ENCODE measurements at places on chromosomes 6 and 20.

GRCh38 chr20:4507288-4507719 lies 214.4 kb upstream of the PRND start:
- no peaks in the 10 kb centered on the region for H3K27me3 ChIP-seq
- H3K4me1 ChIP-seq = no peaks in the 10 kb centered on the region
- H3K27ac ChIP-seq = no peak overlapping the region
- H3K36me3 ChIP-seq = no peaks in the 10 kb centered on the region
- no peak for DNase-seq

DNA sequence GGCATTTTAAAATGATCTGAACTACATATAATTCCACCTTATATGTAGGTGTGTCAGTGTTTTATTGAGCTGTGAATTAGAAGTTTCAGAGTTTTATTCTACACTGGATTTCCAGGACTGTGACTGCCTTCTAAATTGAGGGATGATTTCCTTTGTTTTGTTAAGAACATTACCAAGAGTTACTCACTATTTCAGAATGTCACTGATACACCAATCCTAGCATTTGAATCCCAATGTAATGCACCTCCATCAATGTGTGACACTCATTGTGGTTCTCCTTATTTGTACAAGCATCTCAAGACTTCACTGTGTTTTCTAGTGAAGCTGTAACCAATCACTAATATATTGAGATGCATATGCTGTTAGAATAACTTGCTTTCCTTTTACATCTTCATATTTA lies 86.8 kb downstream of the PLCB1 start:
- no peak overlapping the region for H3K27ac ChIP-seq
- no peaks in the 10 kb centered on the region for H3K36me3 ChIP-seq
- H3K4me1 ChIP-seq = no peaks in the 10 kb centered on the region
- H3K27me3 ChIP-seq = no peaks in the 10 kb centered on the region
- no peak overlapping the region for H3K4me3 ChIP-seq

DNA sequence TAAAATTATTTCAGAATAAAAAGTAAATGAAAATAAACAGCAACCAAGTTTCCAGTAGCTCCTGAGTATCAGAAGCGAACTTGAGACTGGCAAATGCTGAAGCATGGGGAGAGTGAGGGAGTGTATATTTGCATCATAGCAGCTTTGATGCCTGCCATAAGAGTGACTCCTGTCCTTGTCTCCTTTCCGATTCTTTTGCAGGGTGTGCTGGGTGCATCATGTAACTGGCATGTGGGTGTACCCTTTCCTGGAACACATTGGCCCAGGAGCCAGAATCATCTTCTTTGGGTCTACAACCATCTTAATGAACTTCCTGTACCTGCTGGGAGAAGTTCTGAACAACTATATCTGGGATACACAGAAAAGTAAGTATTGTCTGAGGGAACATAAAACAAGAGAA lies 117.4 kb downstream of the ADAT2 start:
- DNase-seq = no peak
- H3K36me3 ChIP-seq = no peaks in the 10 kb centered on the region
- H3K27ac ChIP-seq = no peak overlapping the region
- H3K4me3 ChIP-seq = no peak overlapping the region

- H3K4me3 ChIP-seq = no peak overlapping the region
- no peaks in the 10 kb centered on the region for H3K36me3 ChIP-seq
- no peak overlapping the region for H3K27ac ChIP-seq
Observed at GRCh38 chr6:134278000-134278399, 39.9 kb downstream of the SGK1 start.

GRCh38 chr6:41028561-41029412 lies 10.2 kb downstream of the UNC5CL start:
- H3K27ac ChIP-seq = peak overlapping the region; percentile 81
- no peaks in the 10 kb centered on the region for H3K36me3 ChIP-seq
- H3K4me3 ChIP-seq = peak overlapping the region; percentile 33
- no peak for DNase-seq
- H3K4me1 ChIP-seq = no peaks in the 10 kb centered on the region
- no peaks in the 10 kb centered on the region for H3K27me3 ChIP-seq

- DNase-seq = no peak
- peaks cover 5% of the 10 kb centered on the region for H3K4me1 ChIP-seq
- no peaks in the 10 kb centered on the region for H3K27me3 ChIP-seq
- H3K4me3 ChIP-seq = no peak overlapping the region
- no peaks in the 10 kb centered on the region for H3K36me3 ChIP-seq
- H3K27ac ChIP-seq = peak overlapping the region; percentile 100
Observed at GRCh38 chr20:1320902-1321653, 7.9 kb downstream of the SDCBP2 start.

GRCh38 chr6:75285283-75285639 lies 669 bp upstream of the TMEM30A start:
- H3K4me3 ChIP-seq = peak overlapping the region; percentile 90
- H3K27me3 ChIP-seq = no peaks in the 10 kb centered on the region
- no peaks in the 10 kb centered on the region for H3K36me3 ChIP-seq
- no peak for DNase-seq

DNA sequence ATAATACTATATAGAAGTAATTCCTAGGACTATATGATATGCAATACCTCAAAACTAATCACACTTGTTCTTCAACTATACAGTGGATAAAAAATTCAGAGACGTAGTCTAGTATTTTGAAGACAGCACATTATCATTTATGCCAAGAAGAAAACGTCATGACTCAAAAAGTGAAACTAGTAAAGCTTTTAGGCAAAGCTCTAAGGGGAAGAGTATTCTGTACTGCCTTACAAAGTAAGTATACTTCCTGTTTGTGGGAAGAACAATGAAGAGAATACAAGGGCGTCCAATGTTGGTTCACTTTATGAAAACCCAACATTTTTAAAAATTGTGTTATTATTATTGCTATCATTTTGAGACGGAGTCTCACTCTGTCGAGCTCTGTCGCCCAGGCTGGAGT lies 27.9 kb downstream of the LOC128125822 start:
- H3K27me3 ChIP-seq = no peaks in the 10 kb centered on the region
- H3K27ac ChIP-seq = no peak overlapping the region
- H3K4me1 ChIP-seq = no peaks in the 10 kb centered on the region
- no peak for DNase-seq
- H3K36me3 ChIP-seq = no peaks in the 10 kb centered on the region

GRCh38 chr6:125144822-125145221 lies 8.8 kb upstream of the TPD52L1 start:
- H3K4me1 ChIP-seq = no peaks in the 10 kb centered on the region
- no peak overlapping the region for H3K4me3 ChIP-seq
- no peaks in the 10 kb centered on the region for H3K36me3 ChIP-seq
- no peak for DNase-seq

- no peak for DNase-seq
- no peak overlapping the region for H3K27ac ChIP-seq
- no peaks in the 10 kb centered on the region for H3K36me3 ChIP-seq
- H3K27me3 ChIP-seq = no peaks in the 10 kb centered on the region
Observed at GRCh38 chr20:41426086-41426830, 59.6 kb upstream of the EMILIN3 start.

DNA sequence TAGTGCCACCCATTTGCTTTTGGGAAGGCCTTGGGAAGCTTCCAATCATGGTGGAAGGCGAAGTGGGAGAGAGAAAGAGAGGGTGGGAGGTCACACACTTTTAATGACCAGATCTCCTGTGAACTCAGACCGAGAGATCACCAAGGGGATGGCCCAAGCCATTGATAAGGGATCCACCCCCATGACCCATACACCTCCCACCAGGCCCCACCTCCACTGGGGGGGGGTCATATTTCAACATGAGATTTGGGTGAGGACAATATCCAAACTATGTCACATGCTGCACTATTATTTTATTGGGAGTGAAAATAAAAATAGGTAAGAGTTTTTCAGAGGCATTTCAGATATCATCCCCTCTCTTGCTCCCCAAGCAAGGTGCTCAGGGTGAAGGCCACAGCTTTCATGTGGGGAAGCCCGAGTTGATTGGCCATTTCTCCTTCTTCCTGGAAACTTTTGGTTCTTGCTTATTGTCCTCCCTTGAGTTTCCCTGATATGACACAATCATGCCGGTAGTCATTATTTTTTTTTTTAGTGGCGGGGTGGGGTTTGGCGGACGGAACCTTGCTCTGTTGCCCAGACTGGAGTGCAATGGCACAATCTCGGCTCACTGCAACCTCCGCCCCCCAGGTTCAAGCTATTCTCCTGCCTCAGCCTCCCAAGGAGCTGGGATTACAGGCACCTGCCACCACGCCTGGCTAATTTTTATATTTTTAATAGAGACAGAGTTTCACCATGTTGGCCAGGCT lies 15.2 kb downstream of the GMPR start:
- DNase-seq = no peak
- no peak overlapping the region for H3K27ac ChIP-seq
- no peaks in the 10 kb centered on the region for H3K36me3 ChIP-seq
- H3K4me1 ChIP-seq = no peaks in the 10 kb centered on the region
- H3K27me3 ChIP-seq = no peaks in the 10 kb centered on the region
- H3K4me3 ChIP-seq = no peak overlapping the region

- H3K4me1 ChIP-seq = no peaks in the 10 kb centered on the region
- H3K36me3 ChIP-seq = no peaks in the 10 kb centered on the region
- H3K27me3 ChIP-seq = no peaks in the 10 kb centered on the region
- no peak for DNase-seq
- H3K4me3 ChIP-seq = no peak overlapping the region
- H3K27ac ChIP-seq = no peak overlapping the region
Observed at GRCh38 chr6:122696853-122697252, 82.7 kb upstream of the FABP7 start.

- H3K4me3 ChIP-seq = no peak overlapping the region
- no peaks in the 10 kb centered on the region for H3K4me1 ChIP-seq
- no peak overlapping the region for H3K27ac ChIP-seq
- DNase-seq = no peak
- no peaks in the 10 kb centered on the region for H3K27me3 ChIP-seq
- H3K36me3 ChIP-seq = no peaks in the 10 kb centered on the region
Observed at GRCh38 chr6:161836643-161837448, 563.0 kb upstream of the AGPAT4 start.

- H3K4me1 ChIP-seq = no peaks in the 10 kb centered on the region
- H3K27ac ChIP-seq = no peak overlapping the region
- H3K36me3 ChIP-seq = no peaks in the 10 kb centered on the region
- H3K27me3 ChIP-seq = no peaks in the 10 kb centered on the region
- DNase-seq = no peak
Observed at GRCh38 chr6:106279179-106279578, 46.4 kb downstream of the ATG5 start.

GRCh38 chr6:31090973-31091364 lies 21.4 kb downstream of the C6orf15 start:
- no peaks in the 10 kb centered on the region for H3K4me1 ChIP-seq
- no peaks in the 10 kb centered on the region for H3K27me3 ChIP-seq
- no peaks in the 10 kb centered on the region for H3K36me3 ChIP-seq
- H3K4me3 ChIP-seq = no peak overlapping the region
- no peak overlapping the region for H3K27ac ChIP-seq

DNA sequence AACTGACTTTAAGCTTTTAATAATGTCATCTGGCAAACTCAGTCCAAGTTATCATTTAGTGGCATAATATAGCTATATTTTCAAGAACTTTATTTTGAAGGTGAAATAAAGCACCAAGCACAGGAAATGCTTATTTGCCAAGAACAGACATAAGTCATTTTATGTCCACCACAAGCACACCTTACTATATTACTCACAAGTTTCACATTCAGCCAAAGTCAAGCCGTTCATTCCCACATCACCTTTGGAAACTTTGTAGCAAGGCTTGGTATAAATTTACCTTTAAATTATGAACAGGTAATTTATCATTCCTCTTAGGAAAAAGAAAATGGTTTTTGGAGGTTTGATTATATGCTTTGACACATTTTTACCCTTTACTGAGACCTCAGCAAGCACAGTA lies 236.8 kb upstream of the FKBP1C start:
- H3K4me1 ChIP-seq = no peaks in the 10 kb centered on the region
- no peak overlapping the region for H3K4me3 ChIP-seq
- H3K27me3 ChIP-seq = no peaks in the 10 kb centered on the region
- DNase-seq = no peak
- no peak overlapping the region for H3K27ac ChIP-seq

DNA sequence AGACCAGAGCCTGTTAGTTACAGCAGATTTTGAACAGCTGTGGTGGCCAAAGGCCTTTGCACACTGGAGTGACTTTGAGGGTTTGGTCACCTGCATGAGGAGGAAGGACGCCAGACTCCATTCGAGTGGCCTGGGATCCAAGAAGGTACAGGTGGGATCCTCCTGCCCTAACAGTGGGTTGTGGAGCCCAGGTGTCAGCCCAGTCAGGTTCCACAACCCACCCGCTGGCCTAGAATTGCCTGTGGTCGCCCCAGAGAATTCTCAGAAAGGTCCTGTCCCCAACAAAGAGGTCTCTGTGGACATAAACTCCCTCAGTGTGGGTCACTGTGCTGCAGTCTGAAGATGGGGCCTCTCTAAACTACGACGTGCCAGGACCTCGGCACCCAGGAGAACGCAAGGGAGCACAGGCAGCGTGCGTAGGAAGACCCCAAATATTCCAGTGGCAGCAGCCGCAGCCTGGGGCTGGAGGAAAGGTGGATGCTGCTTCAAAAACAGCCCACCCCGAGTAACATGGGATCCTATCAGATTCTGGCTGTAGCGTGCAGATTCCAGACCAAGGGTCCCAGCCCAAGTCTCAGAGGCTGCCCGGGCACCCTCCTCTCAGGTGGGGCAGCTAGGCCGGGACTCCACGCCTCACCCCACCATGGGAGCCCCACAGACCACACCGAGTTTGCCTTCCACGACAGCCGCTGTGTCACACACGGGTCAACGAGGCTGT lies 16.0 kb downstream of the ACSS1 start:
- peak overlapping the region; percentile 62 for H3K27ac ChIP-seq
- no peaks in the 10 kb centered on the region for H3K36me3 ChIP-seq
- peaks cover 18% of the 10 kb centered on the region for H3K4me1 ChIP-seq
- H3K4me3 ChIP-seq = no peak overlapping the region

DNA sequence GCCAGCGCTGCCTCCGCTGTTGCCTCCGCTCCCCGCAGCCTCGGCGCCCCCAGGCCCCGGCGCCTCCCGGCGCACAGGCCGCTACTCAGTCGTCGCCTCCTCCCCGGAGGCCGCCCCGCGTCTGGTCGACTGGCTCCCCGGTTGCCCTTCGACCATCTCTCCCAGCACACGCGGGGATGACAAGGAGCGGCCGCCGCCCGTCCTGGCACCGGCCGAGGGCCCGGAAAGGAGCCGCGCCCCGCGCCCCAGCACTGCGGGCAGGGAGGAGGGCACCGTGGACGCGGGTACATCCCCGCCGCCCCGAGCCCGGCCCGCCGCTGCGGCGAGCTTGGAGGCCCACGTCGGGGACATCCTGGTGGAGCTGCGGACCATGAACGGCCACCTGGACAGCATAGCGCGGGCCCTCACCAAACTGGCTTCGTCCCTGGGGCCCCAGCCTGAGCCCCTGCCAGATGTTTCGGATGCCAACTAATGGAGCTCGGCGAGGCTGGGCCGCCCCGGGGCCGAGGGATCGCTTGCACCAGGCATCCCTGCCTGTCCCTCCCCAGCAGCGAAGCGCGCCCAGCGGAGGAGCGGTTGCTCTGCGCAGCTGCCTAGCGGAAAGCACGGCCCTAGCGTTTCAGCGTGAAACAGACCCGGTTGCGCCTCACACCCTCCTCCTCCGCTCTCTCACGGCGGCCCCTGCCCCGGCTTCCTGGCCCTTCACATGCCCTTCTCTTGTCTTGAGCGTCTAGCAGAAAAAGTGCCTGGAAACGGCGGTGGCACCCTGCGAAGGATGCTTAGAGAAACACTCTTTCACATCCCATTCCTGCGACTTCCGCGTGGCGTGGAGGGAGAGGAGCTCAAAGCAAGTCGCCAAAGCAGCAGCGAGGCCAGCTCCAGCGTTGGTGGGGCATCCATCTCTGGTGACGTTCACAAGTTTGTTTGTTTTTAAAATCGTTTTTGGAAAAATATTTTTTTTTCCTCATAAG lies 285.8 kb upstream of the SUPT3H start:
- no peaks in the 10 kb centered on the region for H3K4me1 ChIP-seq
- DNase-seq = no peak
- H3K27ac ChIP-seq = no peak overlapping the region
- no peaks in the 10 kb centered on the region for H3K27me3 ChIP-seq
- no peaks in the 10 kb centered on the region for H3K36me3 ChIP-seq

Data from uterus (tissue), 4 donors.